ENCODE measurements at places on chromosomes 6 and 20. TPM values are rescaled to one million over a fixed set of nuclear protein-coding genes. Genes with fewer than 3 reads are reported as not detected.

DNA sequence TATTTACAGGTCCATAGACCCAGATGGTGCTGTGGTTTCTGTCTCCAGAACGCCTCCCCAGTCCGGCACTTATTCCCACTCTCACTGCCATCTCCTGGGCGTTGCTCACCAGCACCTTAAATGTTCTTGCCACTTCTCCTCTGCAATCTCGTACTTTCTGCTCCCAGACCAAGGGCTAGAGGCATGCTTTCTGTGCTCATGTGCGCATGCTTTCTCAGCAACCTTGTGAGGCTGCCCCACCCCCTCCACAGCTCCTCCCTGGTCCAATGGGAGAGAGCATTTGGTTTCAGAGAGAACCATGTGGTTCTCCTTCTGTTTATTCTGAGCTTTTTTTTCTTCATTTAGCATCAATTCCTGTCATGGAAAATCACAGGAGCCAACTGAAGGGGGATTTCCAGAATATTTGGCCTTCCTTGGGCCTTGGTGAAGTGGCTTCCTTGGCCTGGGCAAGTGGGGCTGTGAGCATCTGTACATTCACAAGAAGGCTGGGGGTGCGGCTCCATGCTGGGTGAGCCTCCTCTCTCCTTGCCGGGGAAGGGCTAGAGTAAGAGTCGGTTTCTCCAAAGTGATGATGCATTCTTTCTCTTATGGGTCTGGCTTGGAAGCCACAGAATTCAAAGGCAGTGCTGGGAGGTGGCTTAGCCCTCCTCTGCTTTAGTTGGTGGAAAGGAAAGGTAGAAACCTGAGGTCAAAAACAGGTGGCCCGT lies 66.6 kb downstream of the PHACTR3 start:
- no peak for DNase-seq

Gene PMEPA1
- 12.2 TPM for total RNA-seq

DNA sequence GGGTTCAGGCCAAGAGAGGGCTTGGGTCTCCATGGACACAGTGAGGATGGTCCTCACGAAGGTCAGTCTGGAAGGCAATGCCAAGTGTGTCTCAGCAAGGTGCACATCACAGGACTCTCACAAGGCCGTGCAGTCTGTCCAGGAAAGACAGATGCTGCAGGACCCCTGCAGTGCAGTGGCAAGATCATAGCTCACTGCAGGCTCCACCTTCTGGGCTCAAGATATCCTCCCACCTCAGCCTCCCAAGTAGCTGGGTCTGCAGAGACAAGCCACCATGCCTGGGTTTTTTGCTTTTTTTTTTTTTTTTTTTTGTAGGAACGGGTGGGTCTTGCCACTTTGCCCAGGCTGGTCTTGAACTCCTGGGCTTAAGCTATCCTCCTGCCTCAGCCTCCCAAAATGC lies 26.4 kb downstream of the ZMYND8 start:
- DNase-seq: no peak

- no peak for DNase-seq
These were observed 14.0 kb downstream of the SMLR1 start for GRCh38 chr6:130841128-130841728.

Gene CST7
- not detected for total RNA-seq

Gene GGTLC1
- total RNA-seq: not detected

GRCh38 chr6:160063771-160064413 lies 57.7 kb upstream of the SLC22A1 start:
- DNase-seq: no peak

Gene POM121L2
- not detected for total RNA-seq

Gene COX4I2
- not detected for total RNA-seq

Gene MAFB
- 0.97 TPM for total RNA-seq

DNA sequence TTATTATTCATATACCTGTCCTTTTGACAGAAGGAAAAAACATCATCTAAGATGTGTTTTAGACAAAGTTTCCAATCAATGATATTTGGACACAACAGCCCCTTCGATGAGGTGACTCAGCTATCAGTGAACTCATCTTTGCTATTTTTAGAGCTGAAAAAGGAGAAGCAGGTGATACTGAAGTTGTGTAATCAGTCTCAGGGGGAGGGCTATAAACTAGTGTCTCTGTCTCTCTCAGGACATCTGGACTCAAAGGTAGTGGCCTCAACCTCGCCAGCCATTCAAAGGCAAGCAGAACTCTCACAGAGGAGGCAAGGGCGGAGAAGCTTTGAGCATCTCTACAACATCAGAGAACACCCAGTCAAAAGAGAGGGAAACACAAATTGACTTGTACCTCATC lies 135.4 kb downstream of the BFSP1 start:
- no peak for DNase-seq

- peak; percentile 26 for DNase-seq
These were observed 43.6 kb upstream of the FUCA2 start for GRCh38 chr6:143555071-143555492.

DNA sequence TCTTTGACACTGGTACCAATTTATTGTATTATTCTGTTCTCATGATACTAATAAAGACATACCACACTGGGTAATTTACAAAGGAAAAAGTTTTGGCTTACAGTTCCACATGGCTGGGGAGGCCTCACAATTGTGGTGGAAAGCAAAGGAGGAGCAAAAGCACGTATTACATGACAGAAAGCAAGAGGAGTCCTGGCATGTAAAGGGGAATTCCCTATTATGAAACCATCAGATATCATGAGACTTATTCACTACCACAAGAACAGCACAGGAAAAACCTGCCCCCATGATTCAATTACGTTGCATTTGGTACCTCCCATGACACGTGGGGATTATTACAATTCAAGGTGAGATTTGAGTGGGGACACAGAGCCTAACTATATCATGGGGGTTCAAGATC lies 43.4 kb downstream of the SLC22A2 start:
- no peak for DNase-seq

Gene SALL4
- total RNA-seq: 0.86 TPM

GRCh38 chr20:21874921-21875320 lies 169.5 kb downstream of the PAX1 start:
- DNase-seq: no peak

- no peak for DNase-seq
These were observed 4.5 kb upstream of the RBCK1 start for GRCh38 chr20:403582-403957.

Gene TREM1
- not detected for total RNA-seq

Gene TPD52L2
- total RNA-seq: 92.0 TPM

DNA sequence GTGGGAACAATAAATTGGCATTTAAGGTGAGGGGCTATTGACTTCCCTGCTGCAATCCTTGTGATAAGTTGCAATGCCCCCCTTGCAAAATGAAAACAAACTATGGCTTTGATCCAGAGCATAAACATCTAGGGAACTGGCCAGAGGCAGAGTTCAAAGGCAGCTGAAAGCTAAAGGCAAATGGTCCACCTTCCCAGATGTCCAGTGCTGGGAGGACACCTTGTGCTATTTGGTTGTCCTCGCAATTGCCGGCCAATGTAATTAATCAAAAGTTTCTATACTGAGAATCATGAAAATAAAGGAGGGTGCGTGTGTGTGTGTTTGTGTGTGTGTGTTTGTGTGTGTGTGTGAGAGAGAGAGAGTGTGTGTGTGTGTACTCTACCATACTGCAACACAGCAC lies 337.4 kb downstream of the CBLN4 start:
- DNase-seq: no peak

Gene ADGB
- total RNA-seq: not detected

- peak; percentile 31 for DNase-seq
These were observed 58.0 kb upstream of the SALL4 start for GRCh38 chr20:51860111-51860882.

Gene DAAM2
- 5.2 TPM for total RNA-seq

DNA sequence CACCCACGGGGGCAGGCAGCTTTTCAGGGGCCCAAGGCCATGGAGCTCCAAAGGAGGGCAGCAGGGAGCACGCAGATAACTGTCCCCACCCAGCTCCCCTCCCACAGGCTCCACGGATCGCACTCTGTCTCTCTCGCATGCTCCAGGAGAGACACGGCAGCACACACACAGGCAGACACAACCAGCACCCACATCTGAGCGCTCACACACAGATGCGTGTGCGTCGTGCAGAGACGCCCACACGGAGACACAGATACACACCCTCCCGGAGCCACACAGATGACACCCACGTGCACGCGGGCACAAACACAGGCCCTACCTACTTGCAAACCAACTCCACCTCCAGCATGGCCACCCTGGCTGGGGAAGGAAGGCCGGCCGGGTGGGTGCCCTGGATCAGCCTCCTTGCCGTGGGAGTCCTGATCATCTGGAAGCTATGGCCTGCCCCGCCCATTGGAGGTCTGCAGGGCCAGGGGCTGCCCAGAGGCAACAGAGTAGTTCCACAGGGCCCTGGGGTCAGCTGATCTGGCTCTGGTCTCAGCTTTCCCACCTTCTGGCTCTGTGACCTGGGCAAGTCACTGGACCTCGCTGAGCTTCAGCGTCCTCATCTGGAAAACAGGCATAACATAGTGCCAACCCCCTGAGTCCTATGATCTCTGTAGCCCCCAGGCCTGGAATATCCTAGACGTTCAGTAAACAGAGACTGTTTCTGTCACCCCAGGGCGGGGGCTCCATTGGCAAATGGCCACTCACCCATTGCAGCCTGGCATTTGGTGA lies 31.5 kb downstream of the AAR2 start:
- DNase-seq: no peak

Gene SLC17A1
- not detected for total RNA-seq

GRCh38 chr6:41286544-41287346 lies at the start of gene TREM1:
Gene TREM1, minus strand, starts transcription at chr6:41286682. Its CDS starts 27 bp downstream, at chr6:41286655.
- DNase-seq: peak; percentile 37

Gene SOX18
- not detected for total RNA-seq

- no peak for DNase-seq
These were observed 13.7 kb upstream of the ZNF831 start for GRCh38 chr20:59149678-59150504.

DNA sequence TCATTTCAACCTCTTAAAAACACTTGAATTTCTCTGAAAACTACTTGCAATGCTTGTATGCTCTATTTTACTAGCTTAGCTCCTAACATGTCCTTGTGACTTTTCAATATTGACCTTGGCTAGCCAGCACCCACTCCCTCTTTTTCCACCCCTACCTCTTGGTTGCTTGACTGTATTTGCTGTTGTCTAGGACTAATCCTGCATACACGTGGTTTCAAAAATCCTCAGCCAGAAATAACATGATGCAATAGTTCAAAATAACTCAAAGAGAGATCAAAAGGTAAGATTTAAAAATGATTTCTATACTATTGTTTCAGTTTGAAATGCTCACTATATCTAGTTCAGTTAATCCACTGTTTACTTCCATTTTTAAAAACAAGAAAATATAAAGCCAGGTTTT lies 102.3 kb upstream of the TBX18 start:
- no peak for DNase-seq

- no peak for DNase-seq
These were observed 16.8 kb downstream of the TAF4 start for GRCh38 chr20:62048821-62049291.

GRCh38 chr20:17281478-17281877 lies 54.6 kb downstream of the PCSK2 start:
- DNase-seq: peak; percentile 14

DNA sequence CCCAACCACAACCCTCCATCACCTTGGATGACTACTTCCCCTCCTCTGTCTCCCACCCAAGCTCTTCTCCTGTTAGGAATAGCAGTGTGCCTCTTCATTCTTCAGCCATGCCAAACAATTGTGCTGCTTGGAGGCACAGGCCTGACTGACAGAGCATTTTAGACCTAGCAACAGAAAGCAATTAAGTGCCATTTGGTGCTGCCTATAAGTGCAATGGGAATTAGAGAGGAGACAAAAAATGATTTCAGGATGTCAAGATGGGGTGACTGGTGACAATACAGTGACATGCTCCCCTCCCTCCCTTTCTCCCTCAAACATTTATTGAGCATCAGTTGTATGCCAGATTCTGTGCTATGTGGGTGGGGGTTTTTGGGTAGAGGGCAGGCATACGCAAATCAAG lies 322.6 kb upstream of the MOCS1 start:
- DNase-seq: no peak

Gene CTAGE9
- total RNA-seq: not detected

GRCh38 chr6:107129370-107129925 lies 14.1 kb upstream of the BEND3 start:
- no peak for DNase-seq

- no peak for DNase-seq
These were observed 371.8 kb upstream of the JAG1 start for GRCh38 chr20:11045412-11046175.

Gene TXLNB
- not detected for total RNA-seq

Gene MPIG6B
- not detected for total RNA-seq

Gene TUBB2B
- 104 TPM for total RNA-seq

DNA sequence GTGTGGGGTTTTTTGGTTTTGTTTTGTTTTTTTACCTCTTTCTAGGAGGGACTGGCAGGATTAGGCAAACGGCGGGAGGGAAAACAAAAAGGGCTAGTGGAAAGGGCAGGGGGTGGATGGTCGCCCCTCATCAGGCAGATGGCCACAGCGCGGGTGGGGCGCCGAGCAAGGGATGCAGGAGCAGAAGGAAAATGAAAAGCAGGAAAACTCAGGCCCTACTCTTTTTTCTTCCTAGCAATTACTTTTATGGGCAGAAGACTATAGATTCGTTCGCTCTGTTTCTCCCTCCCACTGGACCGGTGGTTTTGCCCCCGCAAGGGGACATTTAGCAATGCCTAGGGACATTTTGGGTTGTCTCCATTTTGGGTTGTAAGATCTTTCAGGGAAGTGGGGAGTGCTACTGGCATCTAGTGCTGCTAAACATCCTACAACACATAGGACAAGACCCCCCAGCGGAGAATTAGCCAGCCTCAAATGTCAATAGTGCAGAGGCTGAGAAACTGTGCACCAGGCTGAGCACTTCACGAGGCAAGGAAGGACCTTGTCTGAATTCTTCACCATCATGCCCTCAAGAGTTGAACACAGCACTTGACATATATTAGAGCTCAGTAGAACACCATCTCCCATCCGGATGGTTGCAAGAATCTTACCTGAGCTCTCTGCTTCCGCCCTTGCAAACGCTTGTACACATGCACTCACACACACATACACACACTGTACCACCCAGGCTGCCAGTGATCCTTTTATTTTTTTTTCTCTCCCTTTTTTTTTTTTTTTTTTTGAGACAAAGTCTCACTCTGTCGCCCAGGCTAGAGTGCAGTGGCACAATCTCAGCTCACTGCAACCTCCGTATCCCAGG lies 4.8 kb upstream of the ZMYND8 start:
- DNase-seq: no peak

Gene LY6G6F
- total RNA-seq: not detected

GRCh38 chr6:22411376-22412105 lies 114.7 kb upstream of the PRL start:
- no peak for DNase-seq

DNA sequence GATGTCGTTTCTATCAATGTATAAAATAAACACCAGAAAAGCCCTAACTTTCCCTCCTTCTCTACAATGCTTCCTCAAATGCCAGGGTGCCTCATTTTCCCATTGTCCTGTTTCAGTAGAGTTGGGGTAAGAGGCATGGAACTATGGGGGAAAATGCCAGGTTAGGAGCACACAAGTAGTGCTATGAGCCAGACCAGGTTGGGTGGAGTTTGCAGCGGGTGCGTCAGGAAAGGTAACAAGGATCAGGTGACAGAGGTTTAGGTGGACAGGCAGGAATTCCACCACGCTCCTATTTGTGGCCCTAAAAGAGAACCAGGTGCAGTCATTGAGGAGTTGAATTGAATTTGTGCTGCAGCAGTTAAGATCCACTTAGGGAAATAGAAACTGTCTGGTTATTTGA lies 36.5 kb downstream of the SYTL3 start:
- DNase-seq: no peak

Gene APOBEC2
- total RNA-seq: not detected

Gene LGSN
- total RNA-seq: not detected

- DNase-seq: no peak
These were observed 61.1 kb downstream of the NFATC2 start for GRCh38 chr20:51481341-51481914.

Gene OR2H1
- not detected for total RNA-seq

All from Daoy (cell line).